Activated T-cell treated with anti-CD3 and anti-CD28 coated beads for 48 hours (primary cell): ENCODE measurements at places on chromosomes 2 and 18.

- no peak for DNase-seq
These were observed 125.5 kb downstream of the LOXHD1 start for GRCh38 chr18:46531482-46531881.

DNA sequence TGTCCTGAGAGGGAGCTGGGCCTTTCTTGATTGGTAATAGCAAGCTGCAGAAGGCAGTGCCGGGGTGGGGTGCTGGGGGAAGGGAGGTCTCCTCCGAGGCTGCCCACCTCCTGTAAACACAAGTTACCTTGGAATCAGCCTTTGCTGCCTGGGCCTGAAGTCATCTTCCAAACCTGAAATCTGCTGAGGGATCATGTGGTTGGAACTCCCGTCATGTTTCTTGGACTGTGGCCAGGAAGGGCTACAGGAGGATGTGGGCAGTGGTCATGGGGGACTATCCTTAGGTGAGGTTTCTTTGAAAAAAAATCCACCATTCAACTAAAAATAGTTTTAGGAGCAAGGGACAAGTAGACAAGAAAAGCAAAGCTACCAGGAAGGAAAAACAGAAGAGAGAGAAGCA, 74.2 kb downstream of the CDK15 start:
- no peak for DNase-seq

DNA sequence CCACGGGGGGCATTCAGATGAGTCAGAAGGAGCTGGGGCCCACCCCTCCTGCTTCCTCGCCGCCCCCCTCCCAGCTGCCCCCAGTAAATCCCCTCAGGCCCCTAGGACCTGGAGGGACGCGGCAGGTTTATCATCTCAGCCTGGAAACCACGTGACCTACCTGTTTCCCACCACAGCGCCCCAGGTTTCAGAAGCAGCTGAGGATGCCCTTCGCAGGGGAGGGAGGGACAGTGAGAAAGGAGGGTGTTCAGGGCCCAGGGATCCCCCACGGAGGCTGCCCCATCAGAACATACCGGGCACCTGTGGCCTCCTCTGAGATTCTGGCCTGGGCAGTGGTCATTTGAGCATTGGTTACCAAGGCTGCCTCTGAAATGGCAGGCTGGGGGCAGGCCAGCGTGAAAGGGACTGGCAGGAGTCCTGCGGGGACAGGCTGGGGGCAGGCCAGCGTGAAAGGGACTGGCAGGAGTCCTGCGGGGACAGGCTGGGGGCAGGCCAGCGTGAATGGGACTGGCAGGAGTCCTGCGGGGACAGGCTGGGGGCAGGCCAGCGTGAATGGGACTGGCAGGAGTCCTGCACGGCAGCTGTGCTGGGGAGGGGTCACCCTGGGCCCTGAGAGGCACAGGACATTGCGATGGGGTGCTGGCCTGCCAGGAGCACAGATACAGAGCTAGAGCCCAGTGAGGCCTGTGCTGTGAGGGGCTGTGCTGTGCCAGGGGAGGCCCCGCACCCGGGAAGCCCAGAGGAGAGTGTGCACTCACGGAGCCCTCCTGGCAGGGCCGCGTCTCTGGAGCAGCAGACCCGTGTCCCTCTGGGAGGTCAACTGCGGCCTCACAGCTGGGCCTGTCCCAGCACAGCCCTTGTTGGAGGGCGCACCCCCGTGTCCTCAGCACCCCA, 1.6 kb downstream of the NEU4 start:
- no peak for DNase-seq

GRCh38 chr2:120245520-120246332, 6.9 kb upstream of the RALB start:
- DNase-seq: no peak

GRCh38 chr2:171610824-171611223, 76.4 kb upstream of the DYNC1I2 start:
- no peak for DNase-seq

DNA sequence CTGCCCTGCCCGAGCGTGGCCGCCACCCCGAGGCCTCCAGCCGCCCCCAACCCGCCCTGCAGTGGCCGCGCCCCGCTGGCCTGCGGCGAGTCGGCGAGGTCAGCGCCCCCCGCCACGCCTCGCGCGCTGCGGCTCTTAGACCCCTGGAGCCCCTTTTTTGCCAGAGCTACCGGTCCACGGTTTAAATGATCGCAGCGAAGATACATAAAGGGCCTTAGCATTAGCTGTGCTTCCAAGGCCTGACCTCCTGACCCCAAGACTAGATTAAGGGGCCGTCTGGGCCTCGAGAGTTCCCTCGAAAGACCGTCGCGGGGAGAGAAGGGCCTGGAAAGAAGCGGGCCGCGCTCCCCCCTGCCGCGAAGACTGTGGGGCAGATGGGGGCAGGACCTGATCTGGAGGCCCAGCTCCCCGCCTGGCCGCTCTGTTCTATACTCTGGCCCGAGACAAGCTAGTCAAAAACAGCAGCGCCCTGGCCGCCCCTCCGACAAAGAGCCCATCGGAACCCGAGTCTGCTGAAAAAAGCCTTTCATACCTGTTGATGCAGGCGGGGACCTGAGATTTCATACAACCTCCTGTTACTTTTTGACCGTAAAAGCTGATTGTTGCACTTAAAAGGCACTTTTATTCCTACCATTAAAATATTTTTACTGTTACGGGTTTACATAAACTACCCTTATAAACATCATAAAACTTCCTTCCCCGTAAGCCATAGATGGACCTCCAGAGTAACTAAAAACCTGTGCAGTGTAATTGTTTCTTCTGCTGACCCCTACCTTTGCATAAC, 68.7 kb upstream of the PSMD14 start:
- no peak for DNase-seq

DNA sequence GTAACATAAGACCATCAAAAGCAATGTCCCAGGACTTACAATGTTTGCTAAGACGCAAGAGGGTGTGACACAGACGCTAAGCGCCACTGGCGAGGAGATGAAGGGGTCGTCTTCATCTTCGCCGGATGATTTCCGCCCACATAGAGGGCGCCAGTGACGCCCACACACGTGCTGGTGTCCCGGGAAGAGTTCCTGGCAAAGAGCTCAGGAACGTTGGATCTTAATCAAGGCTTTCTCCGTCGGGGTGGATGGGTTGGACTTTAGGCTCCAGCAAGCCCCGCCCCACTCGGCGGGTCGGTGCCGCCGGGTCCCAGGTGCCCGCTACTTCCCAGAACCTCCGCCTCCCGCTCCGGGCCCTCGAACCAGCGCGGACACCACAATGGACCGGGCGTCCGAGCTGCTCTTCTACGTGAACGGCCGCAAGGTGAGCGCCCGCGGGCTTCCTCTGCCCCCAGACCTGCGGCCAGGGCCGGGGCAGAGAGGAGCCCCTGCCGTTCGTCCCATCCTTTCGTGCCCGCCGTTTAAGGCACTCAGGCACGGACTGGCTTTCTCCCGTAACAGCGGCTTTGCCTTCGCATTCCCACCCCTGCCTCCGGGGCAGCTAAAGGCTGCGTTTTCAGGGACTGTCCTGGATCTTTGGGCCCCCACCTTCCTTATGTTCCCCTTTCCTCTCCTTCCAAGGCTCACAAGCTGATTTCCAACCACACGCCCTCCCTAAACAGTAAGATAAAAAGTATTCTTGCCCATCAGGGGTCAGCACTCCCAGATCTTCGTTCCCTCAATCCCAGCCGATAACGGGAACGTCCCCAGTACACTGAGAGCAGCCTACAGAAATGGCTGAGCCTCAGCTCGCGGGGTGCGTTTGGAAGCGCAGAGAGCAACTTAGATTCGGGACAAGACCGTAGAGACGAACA, at the start of gene AOX1:
Gene AOX1, plus strand, starts transcription at position 285 of the 914 bp plus-strand sequence. Its CDS starts 95 bp downstream, at position 380.
- peak; percentile 6 for DNase-seq

DNA sequence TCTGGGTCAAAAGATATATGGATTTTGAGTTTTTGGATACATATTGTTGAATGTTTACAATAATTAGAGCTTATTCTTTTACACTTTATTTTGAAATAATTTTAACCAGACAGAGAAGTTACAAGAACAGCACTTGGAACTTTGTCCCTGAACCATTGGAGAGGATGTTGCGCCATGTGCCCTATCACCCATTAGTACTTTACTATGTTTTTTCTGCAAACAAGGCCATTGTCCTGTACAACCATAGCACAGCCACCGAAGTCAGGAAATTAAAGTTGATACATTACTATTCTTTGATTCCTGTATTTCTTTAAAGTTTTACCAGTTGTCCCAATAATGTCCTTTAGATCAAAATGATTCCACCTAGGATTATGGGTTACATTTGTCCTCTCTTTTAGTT, 188.8 kb downstream of the ACKR3 start:
- no peak for DNase-seq

GRCh38 chr18:44654573-44654972, 26.1 kb upstream of the SETBP1 start:
- no peak for DNase-seq

DNA sequence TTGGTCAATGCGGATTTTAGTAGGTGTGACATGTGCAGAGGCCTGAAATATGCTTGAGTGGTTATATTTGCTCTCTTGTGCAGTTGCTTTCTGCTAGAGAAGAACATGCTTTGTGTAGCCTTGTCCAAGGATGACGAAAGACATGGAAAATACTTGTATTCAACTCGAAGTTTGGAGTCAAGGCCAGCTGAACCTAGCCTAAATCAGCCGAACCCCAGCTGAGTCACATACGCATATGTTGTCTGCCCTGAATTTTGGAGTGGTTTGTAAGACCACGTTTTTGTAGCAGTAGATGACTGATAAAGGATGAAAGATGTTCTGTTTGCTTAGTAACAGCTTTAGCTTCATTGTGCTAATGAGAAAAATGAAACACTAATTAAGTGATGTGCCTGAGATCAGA, 22.5 kb upstream of the SPAG16 start:
- DNase-seq: no peak

DNA sequence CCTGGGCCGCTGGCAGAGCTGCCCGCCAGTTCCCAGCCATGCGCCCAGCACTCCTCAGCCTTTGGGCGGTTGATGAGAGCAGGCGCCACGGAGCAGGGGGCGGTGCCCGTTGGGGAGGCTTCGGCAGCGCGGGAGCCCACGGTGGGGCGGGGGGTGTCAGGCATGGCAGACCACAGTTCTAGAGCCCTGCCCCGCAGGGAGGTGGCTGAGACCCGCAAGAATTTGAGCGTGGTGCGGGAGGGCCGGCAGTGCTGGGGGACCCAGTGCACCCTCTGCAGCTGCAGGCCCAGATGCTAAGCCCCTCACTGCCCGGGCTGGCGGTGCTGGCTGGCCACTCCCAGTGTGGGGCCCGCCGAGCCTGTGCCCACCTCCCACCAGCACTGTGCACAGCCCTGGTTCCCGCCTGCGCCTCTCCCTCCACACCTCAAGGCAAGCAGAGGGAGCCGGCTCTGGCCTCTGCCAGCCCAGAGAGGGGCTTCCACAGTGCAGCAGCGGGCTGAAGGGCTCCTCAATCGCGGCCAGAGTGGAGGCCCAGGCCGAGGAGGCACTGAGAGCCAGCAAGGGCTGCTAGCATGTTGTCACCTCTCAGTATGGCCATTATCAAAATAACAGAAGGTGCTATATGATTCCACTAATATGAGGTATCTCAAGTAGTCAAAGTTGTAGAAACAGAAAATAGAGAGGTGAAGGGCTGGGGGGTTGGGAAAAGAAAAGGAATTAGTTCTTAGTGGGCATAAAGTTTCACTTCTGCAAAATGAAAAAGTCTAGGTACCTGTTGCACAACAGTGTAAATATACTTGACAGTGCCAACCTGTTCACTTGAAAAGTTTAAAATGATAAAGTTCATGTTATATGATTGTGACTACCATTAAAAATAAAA, 72.3 kb downstream of the SH3YL1 start:
- no peak for DNase-seq

- DNase-seq: no peak
These were observed 77.6 kb downstream of the CCDC148 start for GRCh38 chr2:158378926-158379325.

DNA sequence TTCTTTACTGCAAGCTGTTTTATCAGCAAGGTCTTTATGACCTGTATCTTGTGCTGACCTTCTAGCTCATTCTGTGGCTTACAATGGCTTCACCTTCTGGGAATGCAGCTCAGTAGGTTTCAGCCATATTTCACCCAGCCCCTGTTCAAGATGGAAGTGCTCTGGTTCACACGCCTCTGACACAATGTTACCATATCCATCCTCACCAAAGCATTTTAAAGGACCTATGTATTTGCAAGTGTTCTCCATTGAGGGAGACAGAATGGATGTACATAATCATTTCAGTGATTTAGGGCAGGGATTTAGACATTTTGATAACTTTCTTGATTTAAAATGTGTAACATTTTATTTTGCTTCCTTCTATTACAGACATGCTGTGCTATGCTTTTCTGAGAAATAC, 182.3 kb upstream of the FN1 start:
- no peak for DNase-seq

GRCh38 chr2:26631401-26632170, 9.6 kb downstream of the CIB4 start:
- DNase-seq: no peak

- DNase-seq: no peak
These were observed 45.7 kb upstream of the HPCAL1 start for GRCh38 chr2:10257036-10257435.

DNA sequence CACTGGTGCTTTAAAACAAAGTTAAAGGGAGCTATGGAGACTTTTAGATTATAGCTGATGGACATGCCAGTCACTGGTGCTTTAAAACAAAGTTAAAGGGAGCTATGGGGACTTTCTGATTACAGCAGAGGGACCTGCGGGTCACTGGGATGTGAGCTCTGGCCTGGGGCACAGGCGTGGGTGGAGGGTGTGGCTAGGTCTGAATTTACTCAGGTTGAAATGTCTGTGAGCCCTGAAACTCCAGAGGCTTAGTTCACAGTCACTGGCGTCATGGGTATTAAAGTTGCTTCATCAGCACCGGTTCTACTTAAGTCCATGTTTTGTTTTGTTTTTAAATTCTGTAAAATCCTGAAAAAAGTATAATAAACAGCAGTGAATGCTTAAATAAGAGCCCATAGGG, 49.0 kb upstream of the TMEM18 start:
- no peak for DNase-seq

- DNase-seq: no peak
These were observed 302.2 kb upstream of the STON1 start for GRCh38 chr2:48227617-48228344.

DNA sequence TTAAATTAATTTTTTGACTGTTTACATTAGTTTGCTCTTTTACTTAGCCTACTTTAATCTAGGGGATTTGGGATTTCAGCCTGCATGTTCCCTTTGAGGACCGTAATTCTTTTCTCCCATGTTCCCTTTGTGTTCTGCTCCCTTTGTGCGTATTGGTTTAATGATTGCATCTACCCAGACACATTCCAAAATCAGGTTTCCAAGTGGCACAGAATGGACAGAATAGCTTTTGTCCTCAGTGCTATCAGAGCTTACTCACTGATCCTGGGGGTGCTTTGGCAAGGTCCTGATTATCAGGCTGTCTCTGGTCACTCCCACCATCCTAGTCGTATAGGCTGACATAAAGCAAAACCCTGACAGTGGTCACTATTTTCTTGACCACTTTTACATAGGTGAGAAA, 867.5 kb downstream of the TSN start:
- no peak for DNase-seq

GRCh38 chr18:74734013-74734444, 136.4 kb downstream of the ZNF407 start:
- DNase-seq: no peak

DNA sequence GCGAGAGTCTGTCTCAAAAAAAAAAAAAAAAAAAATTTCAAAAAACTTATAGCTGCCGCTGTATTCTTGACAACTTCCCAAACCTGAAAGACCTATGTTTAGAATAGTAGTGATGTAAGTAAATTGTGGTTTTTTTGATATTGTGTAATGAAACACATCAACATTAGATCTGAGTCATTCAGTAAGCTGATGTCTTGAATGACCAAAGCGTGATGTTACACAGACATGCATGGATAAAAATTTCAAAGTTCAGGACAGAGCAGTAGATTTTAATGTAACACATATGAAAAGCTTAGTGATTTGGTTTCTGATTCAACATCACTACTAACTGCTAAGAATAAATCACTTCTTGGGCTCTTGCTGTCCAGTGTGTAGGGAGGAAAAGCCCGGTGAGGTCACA, 69.3 kb upstream of the MEX3C start:
- DNase-seq: no peak
